Brain pericyte (primary cell): ENCODE measurements at places on chromosomes 3 and 15.

- no peak for DNase-seq
Measured at GRCh38 chr15:72827226-72827625, 43.7 kb upstream of the ADPGK start.

- DNase-seq, result no peak
Measured at GRCh38 chr3:99868311-99868646, 50.6 kb downstream of the CMSS1 start.

GRCh38 chr3:71559021-71559420, 24.5 kb downstream of the FOXP1 start:
- no peak for DNase-seq

GRCh38 chr3:12180631-12181030, 21.9 kb upstream of the TIMP4 start:
- no peak for DNase-seq

DNA sequence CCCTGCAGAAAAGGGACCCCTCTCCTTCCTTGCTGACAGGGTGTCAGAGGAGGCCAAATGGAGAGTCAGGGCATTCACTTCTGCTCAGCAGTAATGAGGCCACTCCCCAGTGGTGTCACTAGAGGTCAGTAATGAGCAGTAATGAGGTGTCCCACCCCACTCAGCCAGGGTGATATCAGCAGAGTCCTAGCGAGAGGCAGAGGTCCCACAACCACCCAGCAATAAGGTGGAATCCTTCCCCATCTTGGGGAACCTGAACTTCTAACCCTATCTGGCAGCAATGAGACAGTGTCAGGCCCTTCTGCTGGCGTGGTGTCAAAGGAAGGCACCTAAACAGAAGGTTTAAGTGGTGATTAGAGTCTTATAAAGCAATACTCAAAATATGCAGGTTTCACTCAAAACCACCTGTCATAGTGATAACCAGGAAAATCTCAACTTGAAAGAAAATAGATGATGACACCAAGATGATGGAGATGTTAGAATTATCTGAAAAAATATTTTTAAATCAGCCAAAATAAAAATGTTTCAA, 12.9 kb downstream of the OCA2 start:
- DNase-seq, result no peak

DNA sequence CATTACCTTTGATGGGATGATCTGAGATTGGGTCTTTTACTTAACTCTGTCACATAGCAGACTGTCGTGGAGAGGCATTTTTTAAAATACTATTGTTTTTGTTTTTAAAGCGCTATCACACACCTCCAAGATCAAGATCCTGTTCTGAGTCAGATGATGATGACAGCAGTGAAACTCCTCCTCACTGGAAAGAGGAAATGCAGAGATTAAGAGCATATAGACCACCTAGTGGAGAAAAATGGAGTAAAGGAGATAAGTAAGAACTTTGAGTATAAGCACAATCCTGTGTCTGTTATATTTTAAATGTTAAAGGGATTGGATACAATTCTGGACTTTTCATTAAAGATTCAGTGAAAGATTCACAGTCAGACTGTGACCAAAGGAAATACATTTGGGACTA, 18.4 kb upstream of the ZBTB47 start:
- no peak for DNase-seq

- no peak for DNase-seq
Measured at GRCh38 chr3:52093756-52094545, 37.6 kb upstream of the DUSP7 start.

- no peak for DNase-seq
Measured at GRCh38 chr3:111735912-111736311, 123.2 kb upstream of the PHLDB2 start.

GRCh38 chr3:65953881-65954733, 84.6 kb downstream of the MAGI1 start:
- no peak for DNase-seq

- DNase-seq, result no peak
Measured at GRCh38 chr3:66638717-66639116, 137.9 kb upstream of the LRIG1 start.

GRCh38 chr3:96619475-96619874, 194.9 kb upstream of the EPHA6 start:
- no peak for DNase-seq

GRCh38 chr15:60184579-60184978, 180.5 kb downstream of the FOXB1 start:
- no peak for DNase-seq

DNA sequence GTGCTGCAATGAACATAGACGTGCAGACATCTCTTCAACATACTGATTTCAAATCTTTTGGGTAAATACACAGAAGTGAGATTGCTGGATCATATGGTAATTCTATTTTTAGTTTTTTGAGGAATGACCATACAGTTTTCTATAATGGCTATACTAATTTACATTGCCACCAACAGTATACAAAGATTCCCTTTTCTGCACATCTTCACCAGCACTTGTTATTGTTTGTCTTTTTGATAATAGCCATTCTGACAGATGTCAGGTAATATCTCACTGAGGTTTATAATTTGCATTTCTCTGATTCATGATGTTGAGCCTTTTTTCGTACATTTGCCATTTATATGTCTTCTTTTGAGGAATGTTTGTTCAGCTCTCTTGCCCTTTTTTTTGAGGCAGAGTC, 30.5 kb downstream of the TOPAZ1 start:
- no peak for DNase-seq

DNA sequence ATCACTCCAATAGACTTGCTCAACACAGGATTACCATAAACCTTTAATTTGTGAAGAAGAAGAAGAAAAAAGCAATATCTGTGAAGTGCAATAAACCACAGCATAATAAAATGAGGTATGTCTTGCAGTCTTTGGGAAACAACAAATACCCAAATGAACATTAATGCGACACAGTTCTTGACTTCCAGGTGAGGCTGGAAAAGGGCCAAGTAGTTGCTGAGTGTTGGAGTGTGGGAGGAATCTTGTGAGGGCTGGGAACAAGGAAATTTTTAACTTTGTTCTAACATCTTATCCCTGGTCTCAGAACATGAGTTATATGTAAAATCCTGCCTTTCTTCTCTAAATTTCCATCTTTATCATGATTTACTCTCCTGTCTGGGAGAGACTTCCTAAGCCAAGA, 206.5 kb downstream of the DTWD1 start:
- no peak for DNase-seq

GRCh38 chr15:77012868-77013267, 17.9 kb downstream of the PSTPIP1 start:
- DNase-seq, result no peak

DNA sequence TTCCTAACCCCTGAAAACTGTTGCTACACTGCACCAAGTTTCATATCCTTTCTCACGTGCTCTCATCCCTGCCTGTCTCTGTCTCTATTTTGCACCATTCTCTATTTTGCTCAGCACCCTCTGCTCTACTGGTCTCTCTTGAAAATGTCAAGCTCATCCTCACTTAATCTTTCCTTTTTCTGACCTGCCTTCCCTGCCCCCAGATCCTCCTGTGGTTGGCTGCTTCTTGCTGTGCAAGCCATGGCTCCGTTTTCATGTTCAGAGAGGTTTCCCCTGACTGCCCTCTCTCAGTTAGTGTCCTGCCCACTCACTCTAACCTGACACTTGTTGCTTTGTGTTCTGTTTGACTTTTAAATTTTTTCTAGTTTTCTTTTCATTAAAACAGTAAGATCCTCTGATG, 6.0 kb downstream of the CCDC174 start:
- no peak for DNase-seq

DNA sequence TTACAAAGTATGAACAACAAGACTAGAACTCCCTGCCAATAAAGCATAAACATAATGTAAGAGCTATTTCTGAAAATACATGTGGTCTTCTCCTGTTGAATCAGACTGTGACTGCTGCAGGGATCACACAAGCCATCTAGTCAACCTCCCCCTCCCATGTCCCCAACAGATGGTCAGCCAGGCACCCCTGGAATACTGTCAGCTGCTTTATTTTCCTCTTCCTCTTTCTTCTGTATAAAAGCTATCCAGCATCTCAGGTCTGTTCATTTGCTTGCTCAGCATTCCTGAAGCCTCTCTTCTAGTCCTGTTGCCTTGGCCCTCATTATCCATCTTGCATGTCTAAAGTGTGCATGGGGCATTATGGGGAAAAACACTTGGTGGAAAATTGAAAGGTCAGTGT, 6.5 kb upstream of the MINDY4B start:
- no peak for DNase-seq

GRCh38 chr3:9351709-9352126, 11.1 kb upstream of the THUMPD3 start:
- no peak for DNase-seq

GRCh38 chr3:105430455-105430854, 63.7 kb downstream of the ALCAM start:
- no peak for DNase-seq

DNA sequence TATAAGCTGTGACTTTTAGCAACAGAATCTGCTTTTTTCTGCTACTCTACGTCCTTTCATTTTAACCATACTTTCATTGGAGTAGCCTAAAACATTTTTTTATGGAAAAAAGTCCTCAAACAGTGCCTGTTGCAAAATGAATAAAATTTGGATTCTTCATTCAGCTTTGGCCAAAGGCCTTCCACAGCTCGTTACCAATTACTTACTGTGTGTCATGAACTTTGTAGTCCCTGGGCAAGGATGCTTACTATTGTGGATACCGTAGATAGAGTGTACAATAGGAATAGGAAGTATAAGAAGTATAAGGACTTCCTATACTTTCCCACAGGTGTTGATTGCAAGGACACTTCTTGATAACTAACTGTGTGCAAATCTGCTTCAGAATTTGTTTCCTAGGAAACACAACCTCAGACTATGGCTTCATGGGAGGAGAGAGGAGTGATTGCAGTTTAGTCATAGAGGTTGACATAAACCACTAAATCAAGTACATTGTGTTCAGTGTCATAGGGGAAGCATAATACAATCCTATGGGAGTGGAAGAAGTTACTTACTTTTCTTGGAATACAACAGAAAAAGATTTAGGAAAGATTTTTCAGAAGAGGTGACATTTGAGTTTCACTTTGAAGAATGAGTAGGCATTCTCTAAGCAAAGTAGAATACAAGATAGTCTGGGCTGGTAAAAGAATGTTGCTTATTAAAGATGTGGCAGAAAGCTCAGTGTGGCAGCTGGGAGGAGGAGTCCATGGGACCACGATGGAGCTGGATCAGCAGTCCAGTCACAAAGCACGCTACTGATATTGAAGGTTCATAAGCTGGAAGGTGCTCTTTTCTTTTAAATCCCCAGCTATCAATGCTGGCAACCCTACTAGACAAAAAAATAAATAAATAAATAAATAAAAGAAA, 309.7 kb upstream of the TPRG1 start:
- DNase-seq, result no peak

DNA sequence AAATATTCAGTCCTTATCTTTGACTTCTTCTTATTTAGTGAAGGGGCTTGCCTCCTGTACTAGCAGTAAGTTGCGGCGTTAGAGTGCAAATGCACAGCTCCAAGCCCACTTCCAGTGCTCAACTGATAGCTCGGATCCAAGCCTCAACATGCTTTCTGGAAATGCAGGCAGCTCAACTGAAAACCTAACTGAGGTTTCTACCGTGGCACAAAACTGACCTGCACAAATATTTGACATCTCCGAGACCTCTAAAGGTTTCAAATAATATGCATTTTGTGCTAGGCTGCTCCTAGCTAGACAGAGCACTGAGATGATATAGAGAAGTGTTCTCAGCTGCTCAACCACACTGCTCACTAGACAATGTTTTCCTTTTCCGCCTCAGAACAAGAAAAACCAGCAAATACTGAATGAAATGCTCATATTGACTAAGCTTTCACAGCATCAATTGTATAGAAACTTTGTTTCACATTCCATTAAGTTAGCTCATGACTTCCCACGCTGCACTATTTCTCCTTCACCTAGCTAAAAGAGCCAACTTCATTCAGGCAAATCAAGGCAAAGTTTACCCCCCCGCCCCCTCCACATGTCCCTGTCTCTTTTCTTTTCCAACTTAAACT, 822 bp downstream of the ZNF385D start:
- no peak for DNase-seq

- no peak for DNase-seq
Measured at GRCh38 chr3:23663661-23664186, 142.0 kb upstream of the UBE2E1 start.

DNA sequence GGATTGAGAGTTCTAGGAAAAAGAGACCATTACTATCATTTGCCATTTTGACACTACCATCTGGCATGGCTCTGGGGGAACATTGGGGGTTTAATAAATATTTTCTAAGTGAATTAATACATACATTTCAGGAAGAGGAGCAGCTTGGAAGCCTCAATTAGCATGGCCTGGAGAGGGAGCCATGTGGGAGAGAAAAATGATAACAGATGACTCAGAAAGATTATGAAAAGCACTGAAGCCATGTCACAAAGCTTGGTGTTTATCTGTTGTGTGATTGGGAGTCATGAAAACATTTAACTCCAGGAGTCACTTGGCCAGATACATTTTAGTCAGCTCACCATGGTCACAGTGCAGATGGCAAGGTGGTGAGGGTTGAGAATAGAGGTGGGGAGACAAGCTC, 121.0 kb downstream of the SSR3 start:
- DNase-seq, result no peak

GRCh38 chr3:109532257-109533216, 195.2 kb upstream of the DPPA4 start:
- DNase-seq, result no peak

- DNase-seq, result no peak
Measured at GRCh38 chr3:149188494-149188893, 33.1 kb downstream of the CP start.

DNA sequence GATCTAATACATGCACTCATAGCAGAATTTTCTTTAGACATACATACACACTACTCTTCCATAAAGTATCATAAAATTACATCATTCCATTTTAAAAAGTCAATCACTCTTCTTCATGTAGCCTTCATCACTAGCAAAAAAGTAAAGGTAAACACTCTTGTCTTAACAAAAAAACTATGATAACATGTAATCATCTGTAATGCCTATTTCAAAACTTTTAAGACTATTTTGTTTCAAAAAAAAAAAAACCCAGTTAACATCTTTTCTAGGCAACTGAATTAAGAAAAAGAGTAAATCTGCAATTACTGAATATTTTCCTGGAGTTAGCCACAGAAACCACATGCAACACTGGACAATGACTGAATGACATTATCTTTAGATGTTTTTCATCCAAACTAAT, 4.8 kb downstream of the TBC1D5 start:
- DNase-seq, result no peak

GRCh38 chr15:25776071-25776746, 86.9 kb downstream of the ATP10A start:
- DNase-seq, result no peak

- no peak for DNase-seq
Measured at GRCh38 chr3:173913974-173914421, 516.5 kb downstream of the NLGN1 start.

DNA sequence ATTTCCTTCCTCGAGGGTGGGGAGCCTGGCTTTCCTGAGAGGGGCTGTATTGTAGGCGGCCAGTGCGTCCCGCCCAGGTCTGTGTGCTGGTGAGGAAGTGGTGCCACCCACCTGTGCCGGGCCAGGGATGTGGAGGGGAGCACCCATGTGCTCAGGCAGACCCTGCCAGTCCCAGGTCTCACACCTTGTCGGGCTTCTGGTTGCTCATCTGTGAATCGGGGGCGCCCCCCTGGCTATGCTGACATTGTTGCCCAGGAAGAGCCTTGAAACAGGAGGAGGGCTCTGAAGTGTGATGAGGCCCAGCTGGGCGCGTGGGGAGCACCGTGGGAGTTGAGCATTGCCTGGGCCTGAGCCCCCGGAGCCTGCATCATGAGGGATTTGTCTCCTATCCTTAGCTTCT, 4.8 kb downstream of the FBLN2 start:
- DNase-seq, result no peak
